Right forelimb (tissue), 1 donor: ENCODE measurements at places on chromosomes 13 and 19.

DNA sequence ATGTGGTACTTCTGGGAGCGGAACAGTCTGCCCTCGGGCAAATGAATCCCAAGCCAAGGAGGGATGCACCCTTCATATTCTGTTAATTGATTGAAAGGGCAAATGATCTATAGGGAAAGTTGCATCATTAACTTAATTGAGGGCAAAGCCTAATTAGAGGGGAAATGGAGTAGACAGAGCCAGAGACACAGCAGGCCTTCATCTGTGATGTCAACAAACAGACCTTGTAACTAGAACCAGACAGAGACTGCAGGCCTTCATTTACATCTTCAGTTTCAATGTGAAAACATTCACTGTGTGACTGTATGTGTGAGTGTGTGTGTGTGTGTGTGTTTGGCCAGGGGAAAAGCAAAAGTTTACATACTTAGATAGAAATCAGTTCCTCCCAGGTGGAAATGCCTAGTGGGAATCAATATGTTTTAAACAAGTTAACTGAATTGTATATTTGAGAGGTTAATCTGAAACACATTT is 126.4 kb downstream of the SPRY2 start:
- DNase-seq: no peak

DNA sequence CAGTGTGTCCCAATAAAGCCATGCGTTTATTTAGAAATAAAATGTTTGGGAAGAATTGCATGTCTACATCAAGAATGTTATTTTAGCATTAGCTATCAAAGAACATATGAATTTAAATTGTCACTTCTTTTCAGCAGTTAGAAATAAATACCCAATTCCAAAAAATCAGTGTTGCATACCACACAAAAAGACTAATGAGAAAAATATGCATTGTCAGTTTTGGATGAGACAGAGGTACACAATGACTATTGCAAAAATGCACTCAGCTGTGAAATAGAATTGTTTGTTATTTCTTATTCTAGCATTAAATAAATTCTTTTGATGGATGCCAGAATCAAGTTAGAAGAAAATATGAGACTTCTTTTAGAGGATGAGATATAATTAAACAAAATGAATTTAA is 833.9 kb downstream of the SLITRK1 start:
- DNase-seq: no peak

GRCh38 chr19:11337080-11337479 is 2.4 kb downstream of the RAB3D start:
- no peak for DNase-seq

GRCh38 chr13:21117104-21117809 is 55.9 kb upstream of the LATS2 start:
- no peak for DNase-seq

- DNase-seq: no peak
These were observed 2.2 kb downstream of the RGCC start for GRCh38 chr13:41459432-41460073.

GRCh38 chr13:22517544-22517943 is 663.2 kb upstream of the SGCG start:
- DNase-seq: no peak

DNA sequence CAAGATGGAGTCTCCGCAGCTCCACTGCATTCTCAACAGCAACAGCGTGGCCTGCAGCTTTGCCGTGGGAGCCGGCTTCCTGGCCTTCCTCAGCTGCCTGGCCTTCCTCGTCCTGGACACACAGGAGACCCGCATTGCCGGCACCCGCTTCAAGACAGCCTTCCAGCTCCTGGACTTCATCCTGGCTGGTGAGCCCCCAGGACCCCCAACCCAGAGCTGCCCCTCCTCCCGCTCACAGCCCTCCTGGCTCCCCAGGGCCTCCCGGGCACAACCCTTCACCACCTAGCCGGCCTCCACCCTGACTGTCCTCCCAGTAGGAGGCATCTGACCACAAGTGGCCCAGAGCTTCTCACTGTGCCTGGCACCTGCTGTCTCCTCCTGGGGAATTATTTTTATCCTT is 9.4 kb downstream of the SYNGR4 start:
- DNase-seq: no peak

DNA sequence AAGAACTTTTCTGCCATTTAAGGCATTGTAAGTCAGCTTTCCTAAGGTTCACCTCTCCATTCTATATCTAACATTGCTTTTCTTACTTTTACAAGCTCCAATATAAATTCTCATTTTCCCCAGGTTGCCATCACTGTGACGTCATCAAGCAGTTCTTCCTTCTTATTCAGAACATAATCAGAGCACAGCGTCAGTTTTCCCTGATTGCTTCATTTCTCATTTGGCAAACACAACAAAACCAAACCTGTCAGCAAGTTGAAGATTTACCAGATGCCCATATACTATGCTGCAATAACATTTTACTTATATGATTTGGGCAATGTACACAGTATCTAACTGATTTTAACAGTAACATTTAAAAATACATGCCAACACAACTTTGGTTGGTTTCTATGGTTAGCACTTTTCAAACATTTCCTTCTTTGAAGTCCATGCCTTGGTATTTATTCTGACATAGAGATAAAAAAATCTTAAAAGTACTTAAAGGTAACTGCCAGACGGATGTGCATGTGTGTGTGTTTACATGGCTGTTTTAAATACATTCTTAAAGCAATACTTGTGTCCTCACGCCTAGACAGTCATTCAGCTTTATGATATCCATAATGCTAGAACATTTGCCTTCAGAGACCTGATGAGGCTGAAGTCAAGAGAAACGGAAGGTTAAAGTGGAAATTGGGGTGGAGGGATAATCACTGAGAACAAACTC is 264.0 kb downstream of the KLF12 start:
- no peak for DNase-seq

GRCh38 chr19:9070066-9070465 is 16.8 kb upstream of the OR1M1 start:
- DNase-seq: no peak

GRCh38 chr19:33089010-33089409 is 8.0 kb downstream of the GPATCH1 start:
- DNase-seq: no peak

GRCh38 chr13:34028496-34029442 is 210.8 kb downstream of the RFC3 start:
- DNase-seq: no peak

- DNase-seq: no peak
These were observed 20.7 kb upstream of the TINCR start for GRCh38 chr19:5588441-5588840.

DNA sequence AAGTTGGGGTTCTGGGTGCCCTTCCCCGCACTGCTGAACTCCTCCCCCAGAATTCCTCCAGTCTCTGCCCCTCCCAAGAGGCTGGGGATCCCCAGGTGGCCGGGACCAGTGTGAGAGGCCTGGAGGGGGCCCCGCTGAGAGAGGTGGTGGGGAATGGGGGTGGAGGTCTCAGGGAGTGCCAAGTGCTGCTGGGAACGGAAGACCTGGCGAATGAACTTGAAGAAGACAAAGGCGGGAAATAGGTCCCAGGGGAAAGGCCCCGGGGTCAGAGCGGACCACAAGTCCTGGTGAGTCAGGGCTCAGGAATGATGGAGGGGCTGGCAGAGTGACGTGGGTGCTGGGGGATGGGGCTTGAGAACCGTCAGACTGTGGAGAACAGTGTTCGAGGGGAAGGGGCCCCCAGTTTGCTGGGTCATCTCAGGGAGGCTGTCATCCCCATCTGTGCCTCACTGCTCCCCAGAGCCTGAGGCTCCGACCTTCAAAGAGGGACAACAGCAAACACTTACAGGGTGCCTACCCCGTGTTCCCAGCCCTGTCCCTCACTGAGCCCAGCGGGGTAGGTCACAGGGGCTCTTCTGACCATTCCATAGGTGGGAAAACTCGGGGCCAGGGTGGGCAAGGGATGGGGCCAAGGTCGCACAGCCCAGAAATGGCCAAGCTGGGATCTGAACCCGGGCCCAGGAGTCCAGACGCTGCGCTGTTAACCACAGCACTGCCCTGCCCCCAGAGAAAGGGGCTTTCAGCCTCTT is 16.0 kb upstream of the SEMA6B start:
- DNase-seq: no peak

DNA sequence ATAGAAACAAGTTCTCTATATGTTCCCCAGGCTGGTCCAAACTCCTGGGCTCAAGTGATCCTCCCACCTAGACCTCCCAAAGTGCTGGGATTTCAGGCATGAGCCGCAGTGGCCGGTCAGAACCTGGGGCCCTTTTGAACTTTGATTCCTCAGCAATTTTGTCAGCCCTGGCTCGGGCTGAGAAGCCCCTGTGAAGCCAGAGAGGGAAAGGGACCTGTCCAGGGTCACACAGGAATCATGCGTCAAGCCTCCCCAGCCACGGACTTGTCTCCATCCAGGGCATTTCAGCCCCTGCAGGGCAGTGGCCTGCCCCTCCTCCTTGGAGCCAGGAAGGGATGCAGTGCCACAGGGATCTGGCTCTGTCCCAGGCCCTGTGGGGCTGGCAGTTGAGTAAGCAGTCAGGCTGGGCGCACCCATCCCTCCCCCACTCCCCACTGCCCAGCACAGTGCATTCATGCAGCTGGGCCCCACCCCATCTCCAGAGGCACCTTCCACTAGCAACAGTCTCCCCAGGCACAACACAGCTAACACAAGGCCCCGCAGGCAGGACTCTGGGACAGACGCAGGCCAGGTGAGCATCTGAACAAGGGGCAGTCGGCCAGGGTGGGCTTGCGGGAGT is at the start of gene CAPS:
CAPS (plus strand) TSS at position 516 of the 619 bp plus-strand sequence. CDS start 153 bp downstream, outside the sequence.
- DNase-seq: no peak

DNA sequence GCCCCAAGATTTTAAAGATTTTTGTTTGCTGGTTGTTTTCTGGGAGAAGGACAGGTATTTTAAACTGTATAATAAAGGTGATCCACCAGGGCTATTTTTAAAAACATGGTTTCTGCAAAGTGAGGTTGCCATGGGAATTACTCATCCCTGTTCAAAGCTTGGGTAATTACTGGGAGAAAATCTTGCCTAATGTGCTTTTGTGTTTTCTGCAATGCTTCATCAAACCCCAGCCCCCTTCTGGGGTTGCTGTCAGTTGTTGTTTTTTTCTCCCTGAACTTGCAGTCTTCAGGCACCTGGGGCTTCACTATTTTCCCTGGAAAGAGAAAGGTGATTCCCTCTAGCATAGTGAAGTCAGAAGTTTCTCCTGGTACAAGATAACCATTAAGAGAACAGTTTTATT is 277.2 kb downstream of the NALCN start:
- no peak for DNase-seq

- DNase-seq: no peak
These were observed 1796.5 kb upstream of the MIR17HG start for GRCh38 chr13:89550938-89551337.

DNA sequence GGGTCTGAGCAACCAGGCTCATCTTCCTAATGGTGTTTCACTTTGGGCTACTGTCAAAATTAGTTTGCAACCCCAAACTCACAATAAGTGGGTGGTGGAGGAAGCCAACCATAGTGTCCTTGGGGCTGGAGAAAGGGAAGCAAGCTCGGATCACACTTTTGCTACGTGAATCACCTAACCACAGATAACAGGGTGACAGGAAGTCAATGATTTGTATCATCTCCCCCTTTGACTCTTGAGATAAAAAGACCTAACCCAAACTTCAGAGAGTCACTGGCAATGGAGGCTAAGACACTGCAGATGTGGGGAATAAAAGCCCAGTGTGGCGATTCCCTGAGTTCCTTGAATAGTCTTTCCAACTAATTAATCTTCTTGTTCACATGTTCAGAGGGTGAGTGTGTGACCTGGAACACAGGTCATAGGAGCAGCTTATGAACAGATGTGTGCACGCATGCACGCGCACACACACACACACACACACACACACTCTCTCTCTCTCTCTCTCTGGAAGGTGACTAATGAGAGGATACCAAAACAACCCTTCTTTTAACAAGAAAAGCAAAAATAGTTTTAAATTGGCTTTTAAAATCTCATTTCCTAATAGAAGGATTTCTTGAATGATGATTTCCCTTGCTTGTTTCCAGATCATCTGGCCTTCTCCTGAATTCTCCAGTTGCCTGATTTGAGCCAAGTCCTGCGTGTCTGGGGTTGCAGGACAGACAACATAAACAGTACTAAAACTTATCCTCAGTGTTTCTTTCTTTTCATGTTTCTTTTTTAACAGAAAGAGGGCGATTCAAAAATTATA is 21.2 kb upstream of the DOCK9 start:
- no peak for DNase-seq

DNA sequence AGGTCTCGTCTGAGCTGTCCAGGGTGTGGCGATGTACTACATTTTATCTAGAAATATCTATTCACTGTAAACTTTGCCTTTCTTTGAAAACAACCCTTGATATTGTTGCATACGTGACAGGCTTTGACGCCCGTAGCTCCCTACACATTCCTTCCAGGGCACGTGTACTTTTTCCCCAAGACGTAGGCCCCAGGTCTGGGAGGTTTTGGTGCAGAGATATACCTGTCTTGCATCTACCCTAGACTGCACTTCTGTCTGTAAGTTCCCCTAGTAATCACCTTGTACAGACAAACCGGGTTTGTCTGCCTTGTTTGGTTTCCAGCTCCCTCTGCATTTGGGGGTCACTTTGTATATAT is 69.2 kb downstream of the ERICH6B start:
- DNase-seq: no peak

DNA sequence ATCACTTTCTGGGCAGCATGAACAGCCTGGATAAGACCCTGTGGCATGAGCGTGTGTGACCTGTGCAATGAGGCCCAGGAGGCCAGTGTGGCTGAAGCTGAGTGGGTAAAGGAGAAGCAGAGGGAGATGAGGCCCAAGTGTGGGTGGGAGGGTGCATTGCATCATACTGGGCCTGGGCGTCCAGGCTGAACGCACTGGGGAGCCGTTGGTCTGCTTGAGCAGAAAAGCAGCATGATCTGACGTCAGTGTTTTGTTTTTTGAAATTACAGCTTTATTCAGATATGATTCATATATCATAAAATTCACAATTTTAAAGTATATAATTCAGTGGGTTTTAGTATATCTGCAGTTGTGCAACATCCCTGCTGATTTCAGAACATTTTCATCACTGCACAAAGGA is 409.7 kb downstream of the HS6ST3 start:
- no peak for DNase-seq

DNA sequence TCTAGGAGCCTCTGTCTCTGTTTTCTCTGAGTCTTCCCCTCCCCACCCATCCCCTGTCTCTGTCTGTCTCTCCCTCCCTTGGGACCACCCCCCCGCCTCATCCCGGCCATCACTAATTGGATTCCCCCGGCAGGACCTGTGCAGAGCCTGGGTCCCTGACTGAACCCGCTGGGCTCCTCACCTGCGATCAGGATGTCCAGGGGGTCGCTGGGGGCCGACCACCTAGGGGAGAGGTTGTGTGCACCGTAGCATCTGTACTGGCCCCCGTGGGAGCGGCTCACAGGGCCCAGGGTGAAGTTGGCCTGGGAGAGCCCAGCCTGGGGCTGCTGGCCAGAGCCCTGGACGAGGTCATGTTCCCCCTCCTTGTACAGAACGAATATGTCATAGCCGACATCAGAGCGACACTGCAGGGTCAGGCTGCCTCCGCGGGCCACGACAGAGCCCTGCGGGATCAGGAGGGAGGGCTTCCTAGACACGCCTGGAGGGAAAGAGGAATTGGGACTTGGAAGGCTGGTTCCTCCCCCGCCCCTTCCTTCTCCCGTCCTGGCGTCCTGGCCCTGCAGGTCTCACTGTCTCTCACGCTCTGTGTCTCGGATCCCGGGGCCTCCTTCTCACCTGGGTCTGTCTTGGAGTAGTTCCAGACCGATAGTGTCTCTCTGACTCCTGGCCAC is 1.8 kb downstream of the LILRB5 start:
- DNase-seq: no peak
